Mesothelial cell of epicardium (in vitro differentiated cells): ENCODE measurements at places on chromosomes 4 and X. TPM values are rescaled to one million over a fixed set of nuclear protein-coding genes. Genes with fewer than 3 reads are reported as not detected.

DNA sequence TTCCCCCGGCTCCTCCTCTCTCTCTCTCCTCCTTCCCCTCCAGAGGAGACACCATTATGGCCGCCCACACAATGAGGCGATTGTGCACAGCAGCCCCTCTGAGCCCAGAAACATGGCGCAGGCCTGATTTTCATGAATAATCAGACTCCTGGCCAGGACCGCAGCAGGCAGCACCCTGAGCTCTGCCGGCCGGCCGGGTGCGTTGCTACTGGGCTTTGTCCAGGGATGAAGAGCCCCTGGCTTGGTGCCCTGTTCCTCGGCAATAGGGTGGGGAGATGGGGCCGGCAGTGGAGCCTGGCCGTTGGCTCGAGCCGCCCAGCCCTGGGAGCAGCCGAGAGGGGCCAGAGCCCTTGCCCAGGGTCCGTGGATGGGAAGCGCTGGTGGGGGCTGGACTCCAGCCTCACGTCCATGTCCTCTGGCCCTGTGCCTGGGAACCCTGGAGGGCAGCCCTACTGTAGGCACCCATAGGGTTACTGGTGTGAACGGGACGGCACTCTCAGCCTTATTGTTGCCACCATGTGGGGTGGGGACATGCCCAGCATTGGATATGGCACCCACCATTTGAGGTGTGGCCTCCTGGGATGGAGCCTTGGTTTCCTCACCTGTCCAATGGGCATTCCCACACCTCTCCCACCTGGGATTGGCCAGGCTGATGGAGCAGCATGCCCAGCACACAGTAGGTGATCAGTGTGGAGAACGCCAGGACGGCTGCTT, 103.0 kb downstream of the SORCS2 start:
- H3K36me3 ChIP-seq = no peaks in the 10 kb centered on the region
- no peaks in the 10 kb centered on the region for H3K4me1 ChIP-seq
- H3K27me3 ChIP-seq = peaks cover 25% of the 10 kb centered on the region
- H3K4me3 ChIP-seq = no peak overlapping the region

DNA sequence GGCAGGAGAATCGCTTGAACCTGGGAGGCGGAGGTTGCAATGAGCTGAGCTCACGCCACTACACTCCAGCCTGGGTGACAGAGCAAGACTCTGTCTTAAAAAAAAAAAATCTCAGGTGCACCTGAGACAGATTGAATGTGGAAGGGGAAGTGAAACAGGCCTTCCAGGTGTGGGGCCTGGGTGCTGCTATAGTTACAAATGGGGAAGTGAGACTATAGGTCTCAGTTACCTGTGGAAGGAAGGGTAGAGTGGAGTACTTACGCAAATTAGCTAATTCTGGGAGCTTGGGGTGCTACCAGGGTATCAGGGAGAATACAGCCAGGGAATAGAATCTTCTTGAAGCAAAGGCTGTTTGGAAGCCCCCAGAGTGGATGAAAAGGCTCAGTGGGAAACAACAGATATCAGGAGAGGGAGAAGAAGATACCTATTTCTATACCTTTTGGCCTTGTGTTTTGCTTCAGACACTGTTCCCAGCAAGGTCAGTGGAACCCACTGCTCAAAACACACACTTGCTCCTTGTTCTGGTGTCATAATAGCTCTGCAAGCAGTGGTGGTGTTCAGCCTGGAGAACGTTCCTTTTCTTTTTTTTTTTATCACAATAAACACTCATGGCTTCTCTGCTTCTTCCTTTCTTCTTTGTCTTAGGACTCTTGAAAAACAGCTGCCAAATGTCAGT, 7.0 kb downstream of the CD38 start:
- H3K36me3 ChIP-seq = no peaks in the 10 kb centered on the region
- no peak overlapping the region for H3K27ac ChIP-seq
- no peak overlapping the region for H3K4me3 ChIP-seq
- peaks cover 43% of the 10 kb centered on the region for H3K27me3 ChIP-seq
- no peak for DNase-seq

GRCh38 chr4:1170156-1170975, 2.0 kb downstream of the SPON2 start:
- H3K4me3 ChIP-seq = peak overlapping the region; percentile 33
- H3K27ac ChIP-seq = no peak overlapping the region
- H3K27me3 ChIP-seq = peaks cover 85% of the 10 kb centered on the region
- DNase-seq = no peak
- peaks cover 1% of the 10 kb centered on the region for H3K36me3 ChIP-seq

DNA sequence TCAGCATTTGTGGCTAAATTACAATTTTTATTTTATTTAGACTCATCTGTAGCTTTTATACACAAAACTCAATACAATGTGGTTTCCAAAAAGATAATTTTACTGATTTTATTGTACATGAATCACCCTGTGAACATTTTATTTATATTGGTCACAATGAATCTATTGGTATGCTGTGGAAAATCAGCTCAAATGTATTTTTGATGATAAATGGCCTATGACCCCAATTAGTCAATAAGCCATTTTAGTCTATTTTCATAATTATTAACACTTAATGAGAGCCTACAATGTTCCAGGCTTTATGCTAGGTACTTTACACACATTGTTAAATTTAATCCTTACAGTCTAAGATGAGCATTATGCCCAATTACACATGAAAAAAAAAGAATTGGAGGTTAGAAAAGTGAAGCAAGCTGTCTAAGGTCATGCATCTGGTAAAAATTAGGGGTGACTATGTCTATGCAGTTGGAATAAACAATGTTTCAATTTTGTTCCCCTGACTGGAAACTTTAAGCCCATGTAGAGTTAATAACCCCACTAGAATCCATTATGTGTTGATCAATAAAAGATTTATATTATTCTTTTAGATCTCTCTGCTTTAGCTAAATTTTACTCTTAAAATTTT, 344.7 kb downstream of the PABPC4L start:
- H3K4me1 ChIP-seq = no peaks in the 10 kb centered on the region
- no peak for DNase-seq
- H3K36me3 ChIP-seq = no peaks in the 10 kb centered on the region
- H3K27ac ChIP-seq = no peak overlapping the region
- no peak overlapping the region for H3K4me3 ChIP-seq

DNA sequence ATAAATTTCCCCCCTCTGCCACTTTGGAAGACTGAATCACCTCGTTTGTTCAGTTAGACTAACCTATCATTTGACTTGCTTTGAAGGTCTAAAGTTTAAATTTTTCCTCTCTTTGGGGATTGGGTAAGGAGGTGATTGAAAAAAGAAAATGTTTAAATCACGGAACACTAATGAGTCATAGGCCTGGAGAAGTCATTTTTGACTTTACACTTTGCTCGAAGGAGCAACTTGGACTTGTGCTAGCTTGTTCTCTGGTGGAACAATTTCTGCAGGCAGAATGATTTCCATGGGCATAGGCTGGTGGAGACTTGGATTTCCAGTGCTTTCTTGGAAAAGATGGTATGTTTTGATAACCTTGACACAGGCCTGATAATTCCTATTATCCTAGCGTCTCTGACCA, 10.5 kb upstream of the GLUD2 start:
- no peak overlapping the region for H3K4me3 ChIP-seq
- no peaks in the 10 kb centered on the region for H3K27me3 ChIP-seq
- DNase-seq = no peak
- peaks cover 16% of the 10 kb centered on the region for H3K4me1 ChIP-seq
- H3K36me3 ChIP-seq = no peaks in the 10 kb centered on the region
- no peak overlapping the region for H3K27ac ChIP-seq

UGT2B10 gene
- total RNA-seq = not detected in 3 replicates

DNA sequence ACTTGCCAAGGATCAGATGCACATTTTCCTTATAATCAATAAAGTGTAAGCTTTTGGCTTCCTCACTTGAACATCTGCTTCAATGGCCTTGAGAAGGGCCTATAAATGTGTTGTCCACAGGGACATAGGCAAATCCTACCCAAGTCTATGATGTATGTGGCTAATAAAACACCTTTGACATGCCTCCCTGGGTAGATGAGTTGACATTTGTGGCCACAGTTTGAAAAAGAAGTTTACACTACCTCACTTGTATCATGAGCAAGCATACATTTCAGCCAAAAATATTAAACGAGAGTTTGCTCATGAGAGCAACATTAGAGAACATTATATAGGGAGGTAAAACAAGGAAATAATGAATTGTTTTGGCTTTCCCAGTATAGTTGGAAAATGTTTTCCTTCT, 1067.7 kb downstream of the C4orf33 start:
- no peak overlapping the region for H3K27ac ChIP-seq
- no peaks in the 10 kb centered on the region for H3K4me1 ChIP-seq
- H3K4me3 ChIP-seq = no peak overlapping the region
- no peaks in the 10 kb centered on the region for H3K27me3 ChIP-seq
- no peak for DNase-seq

CT45A3 gene
- total RNA-seq = not detected in 3 replicates

DNA sequence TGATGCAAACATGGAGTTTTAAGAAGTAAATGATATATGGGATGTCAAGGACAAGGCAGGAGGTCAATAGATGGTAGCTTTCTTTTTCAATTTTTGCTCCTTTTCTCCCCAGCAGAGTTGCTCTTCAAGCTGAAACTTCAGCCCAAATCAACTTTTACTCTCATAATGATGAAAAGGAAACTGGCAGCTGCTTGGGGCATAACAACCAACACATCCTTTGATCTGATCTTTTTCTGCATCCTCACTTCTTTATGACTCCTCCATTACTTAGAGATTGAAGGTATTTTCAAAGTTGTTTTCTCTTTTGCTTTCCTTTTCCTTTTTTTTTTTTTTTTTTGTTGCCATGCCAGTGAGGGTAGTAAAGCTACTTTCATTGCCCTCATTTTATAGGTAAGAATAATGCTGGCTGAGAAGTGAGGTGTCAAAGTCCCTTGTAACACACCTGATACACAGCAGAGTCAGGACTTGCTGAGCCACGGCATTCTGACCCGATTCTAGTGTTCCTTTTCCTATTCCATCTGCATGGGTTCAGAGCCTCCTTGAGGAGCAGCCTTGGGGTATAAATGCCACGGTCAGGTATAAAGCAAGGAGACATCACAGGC, 26.9 kb downstream of the SLC2A9 start:
- no peaks in the 10 kb centered on the region for H3K36me3 ChIP-seq
- H3K4me3 ChIP-seq = no peak overlapping the region
- peaks cover 14% of the 10 kb centered on the region for H3K27me3 ChIP-seq
- no peaks in the 10 kb centered on the region for H3K4me1 ChIP-seq
- H3K27ac ChIP-seq = no peak overlapping the region

DNA sequence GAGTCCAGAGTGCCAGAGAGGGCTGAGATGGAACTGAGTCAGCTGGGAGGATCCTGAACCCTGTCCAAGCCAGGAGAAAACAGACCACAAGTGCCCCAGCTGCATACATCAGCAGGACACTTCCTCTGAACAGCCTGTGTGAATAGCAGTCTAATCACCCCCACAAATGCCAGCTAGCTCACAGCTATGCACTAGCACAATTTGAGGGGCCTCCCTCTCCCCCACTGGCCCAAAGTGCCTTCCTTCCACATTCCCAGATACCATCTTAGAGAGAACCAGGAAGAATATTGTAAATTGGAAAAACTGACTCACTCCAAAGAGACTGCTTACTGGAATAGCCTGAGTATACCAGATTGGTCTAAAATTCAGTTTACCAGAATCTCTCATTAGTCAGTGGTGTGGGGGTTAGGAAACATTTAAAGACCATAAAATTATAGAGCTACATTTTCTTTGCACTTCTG, 292.6 kb upstream of the KLF3 start:
- no peak overlapping the region for H3K27ac ChIP-seq
- DNase-seq = no peak
- no peaks in the 10 kb centered on the region for H3K27me3 ChIP-seq

CYLC1 gene
- total RNA-seq = not detected in 3 replicates
